ENCODE measurements at places on chromosomes 6 and 20.

DNA sequence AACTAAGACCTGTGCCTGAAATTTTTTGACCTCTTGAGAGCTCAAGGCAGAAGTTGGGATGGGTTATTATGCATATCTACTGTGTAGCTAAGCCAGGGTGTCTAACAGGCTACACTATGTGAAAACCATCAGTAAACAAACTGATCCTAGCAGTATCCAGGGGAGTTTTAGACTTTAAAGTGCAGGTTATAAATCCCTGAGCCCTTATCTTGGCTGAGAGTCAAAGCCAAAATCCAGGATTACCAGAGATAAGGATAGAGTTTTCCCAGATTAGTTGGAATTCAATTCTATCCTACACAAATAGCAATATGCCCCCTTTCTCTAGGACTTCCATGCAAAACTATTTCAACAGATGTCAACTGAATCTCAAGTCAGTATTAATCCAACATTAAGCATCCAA is 1229.7 kb downstream of the GRIK2 start:
- no peak for DNase-seq

DNA sequence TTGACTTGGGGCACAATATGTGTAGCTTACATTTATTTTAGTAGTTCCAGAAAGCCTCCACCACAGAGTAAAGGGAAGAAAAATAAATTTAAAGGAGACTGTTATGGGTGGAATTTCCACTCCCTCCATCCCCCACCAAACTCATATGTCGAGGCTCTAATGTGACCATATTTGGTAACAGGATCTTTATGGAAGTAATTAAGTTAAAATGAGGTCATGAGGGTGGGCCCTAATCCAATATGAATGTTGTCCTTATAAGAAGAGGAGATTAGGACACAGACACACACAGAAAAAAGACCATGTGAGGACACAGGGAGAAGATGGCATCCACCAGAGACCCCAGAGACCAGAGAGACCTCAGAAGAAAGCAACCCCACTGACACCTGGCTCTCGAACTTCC is 189.7 kb downstream of the EDN1 start:
- DNase-seq, result no peak

- DNase-seq, result no peak
Measured at GRCh38 chr20:63037669-63038268, 31.0 kb upstream of the BHLHE23 start.

DNA sequence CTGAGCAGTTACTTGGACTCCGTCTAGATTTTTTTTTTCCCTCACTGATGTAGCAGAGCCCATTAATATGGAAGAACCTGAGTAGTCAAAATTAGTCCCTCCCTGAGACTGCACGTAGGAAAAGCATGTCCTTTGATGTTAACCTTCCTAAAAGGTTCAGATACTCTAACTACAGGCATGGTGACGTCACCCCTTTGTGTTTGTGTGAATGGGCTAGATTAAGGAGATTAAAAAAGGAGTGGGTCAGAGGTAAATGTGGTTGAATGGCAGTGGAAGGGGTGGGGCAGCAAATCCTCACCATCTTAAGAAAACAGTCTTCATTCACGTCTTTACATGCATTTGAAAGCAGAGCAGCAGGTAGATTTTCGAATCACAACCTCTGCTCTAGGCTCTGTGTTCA is 521.1 kb downstream of the TFAP2B start:
- no peak for DNase-seq

GRCh38 chr6:56537223-56537770 is 105.4 kb downstream of the DST start:
- no peak for DNase-seq

GRCh38 chr20:21874921-21875320 is 169.5 kb downstream of the PAX1 start:
- DNase-seq, result no peak

DNA sequence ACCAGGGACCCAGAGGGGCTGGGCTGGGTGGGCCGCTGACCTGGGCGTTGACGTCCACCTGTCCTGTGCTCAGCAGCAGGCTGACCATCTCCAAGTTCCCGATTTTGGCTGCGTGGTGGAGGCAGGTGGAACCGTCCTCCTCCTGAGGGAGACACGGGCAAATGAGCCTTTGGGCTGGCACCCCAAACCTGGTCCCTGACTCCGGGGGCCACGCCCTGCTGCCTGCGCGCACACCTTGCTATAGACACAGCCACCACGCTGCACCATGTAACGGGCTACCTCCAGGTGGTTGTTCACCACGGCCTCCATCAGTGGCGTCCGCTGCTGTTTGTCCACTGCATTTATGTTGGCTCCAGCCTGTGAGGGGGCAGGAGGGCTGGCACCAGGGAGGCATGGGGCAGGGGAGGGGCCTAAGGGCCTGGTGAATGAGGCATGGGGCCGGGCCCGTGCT is 7.8 kb upstream of the SLC44A4 start:
- no peak for DNase-seq

- DNase-seq, result no peak
Measured at GRCh38 chr6:166162599-166163342, 4.9 kb downstream of the TBXT start.

DNA sequence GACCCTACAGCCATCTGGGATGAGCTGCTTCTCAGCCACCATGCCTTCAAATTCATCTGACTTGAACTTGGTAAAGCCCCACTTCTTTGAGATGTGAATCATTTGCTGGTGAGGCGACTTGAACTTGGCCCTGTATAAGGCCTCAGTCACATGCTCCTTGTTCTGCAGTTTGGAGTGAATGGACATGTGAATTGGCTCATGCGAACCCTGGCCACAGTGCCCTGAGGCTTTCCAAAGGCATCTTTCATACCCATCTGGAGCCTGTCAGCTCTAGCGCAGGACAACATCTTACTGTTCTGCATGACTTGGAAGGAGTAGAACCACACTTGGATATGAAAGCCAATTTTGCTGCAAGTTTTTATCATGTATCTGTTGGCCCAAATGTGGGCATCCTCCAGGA is 244.0 kb upstream of the FAM83B start:
- DNase-seq, result no peak

DNA sequence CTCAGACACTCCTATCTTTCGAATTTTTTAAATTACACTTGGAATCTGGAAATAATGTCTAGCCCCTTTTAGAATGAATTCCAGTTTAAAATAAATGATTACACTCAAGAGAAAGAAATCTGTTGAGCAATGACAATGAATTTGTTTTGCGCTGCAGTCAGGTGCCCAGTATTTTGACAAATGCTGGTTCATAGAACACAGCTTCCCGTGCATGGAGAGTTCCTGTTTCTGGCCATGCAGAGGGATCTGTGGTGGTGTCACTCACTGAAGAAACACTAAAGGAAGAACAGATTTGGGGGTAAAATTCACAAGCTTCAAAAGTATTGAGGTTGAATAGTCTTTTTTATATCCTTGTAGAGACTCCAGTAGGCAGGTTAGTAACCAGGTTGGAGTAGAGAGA is 113.4 kb upstream of the CEP85L start:
- no peak for DNase-seq

- no peak for DNase-seq
Measured at GRCh38 chr6:163923658-163924411, 509.3 kb downstream of the QKI start.

- DNase-seq, result no peak
Measured at GRCh38 chr6:24274441-24275083, 83.3 kb downstream of the DCDC2 start.

DNA sequence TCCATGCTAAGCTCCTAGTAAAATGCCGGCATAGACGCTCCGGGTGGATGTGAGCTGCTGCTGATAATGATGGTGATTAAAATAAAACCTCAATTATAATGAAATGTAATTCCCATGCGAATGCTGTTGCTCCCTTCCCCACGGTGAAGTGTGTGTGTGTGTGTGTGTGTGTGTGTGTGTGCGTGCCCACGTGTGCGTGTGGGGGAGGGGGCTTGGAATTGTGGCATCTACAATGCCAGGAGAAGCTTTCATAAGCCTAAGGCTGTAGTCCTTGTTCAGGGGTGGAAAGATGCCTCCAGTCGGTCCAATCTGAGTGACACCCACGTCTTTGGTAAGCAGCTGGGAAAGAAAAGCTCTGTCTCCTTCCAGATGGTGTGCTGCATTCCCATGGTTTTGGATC is 137.9 kb downstream of the CDH26 start:
- no peak for DNase-seq

DNA sequence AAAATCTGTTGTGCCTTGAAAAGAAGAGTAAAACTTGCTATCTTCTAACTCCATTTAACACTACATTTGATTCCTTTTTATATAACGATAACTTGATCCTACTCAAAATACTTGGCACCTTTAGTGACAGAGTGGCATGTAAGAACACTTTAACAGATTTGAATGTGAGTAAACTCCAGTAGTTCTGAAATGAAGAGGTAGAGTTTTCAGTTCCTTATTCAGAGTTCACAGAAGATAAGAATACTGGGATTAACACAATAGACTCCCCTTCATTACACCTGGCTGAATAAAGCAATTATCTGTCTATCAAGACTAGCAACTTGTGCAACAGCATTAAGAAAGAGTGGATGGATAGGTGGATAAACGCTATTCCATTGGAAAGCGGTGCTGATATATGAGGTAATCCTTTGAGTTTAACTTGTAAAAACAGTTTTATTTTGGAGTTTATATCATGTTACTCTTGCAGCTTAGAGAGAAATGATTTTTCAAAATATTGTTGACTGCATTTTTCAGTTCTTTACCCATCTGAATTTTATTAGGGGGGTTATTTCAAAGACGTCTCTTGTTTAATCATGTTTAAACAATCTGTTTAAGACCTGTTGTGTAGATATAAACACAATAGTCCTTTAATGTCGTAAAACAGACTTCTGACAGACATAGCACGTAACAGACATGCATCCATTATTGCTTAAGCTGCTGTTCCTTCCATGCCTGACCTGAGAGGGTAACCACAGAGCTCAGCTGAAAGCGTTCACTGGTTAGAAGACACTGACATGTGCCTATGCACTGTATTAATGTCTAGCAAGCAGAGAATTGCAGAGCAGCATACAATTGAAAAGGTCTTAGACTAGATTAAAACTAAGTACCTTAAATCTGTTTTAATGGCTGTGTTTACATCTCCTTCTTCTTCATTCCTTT is 102.4 kb upstream of the SUPT3H start:
- DNase-seq, result no peak

GRCh38 chr6:47648031-47648430 is 50.3 kb upstream of the ADGRF4 start:
- no peak for DNase-seq

DNA sequence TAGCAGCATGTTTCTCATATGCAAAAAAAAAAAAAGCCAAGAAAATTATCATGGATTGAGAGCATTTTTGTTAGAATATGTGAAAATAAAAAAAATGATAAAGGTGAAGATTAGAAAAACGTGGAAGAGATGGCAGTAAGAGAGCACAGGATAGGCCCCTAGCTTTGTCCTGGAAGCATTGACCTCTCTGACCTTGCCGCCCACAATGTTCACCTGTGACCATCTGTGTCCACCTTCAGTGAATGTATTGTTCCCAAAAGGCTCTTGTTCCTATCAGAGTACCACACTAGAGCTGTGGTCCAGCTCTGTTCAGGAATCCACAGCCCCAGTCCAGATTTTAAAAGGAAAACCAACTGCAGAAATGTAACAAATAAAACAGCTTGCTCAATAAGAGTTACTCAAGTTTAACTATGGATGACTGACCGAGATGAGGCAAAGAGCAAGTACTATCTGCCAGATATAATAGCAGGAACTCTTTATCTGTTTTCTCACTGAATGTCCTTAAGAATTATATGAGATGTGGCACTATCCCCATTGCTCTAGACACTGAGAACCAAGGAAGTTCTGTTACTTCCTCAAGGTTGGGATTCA is 287.7 kb upstream of the STXBP5 start:
- DNase-seq, result no peak

GRCh38 chr6:6512711-6513110 is 75.8 kb upstream of the LY86 start:
- DNase-seq, result no peak

GRCh38 chr6:73062837-73063236 is 162.5 kb downstream of the KHDC1L start:
- DNase-seq, result no peak

- no peak for DNase-seq
Measured at GRCh38 chr20:17956099-17956685, 12.4 kb downstream of the SNX5 start.

DNA sequence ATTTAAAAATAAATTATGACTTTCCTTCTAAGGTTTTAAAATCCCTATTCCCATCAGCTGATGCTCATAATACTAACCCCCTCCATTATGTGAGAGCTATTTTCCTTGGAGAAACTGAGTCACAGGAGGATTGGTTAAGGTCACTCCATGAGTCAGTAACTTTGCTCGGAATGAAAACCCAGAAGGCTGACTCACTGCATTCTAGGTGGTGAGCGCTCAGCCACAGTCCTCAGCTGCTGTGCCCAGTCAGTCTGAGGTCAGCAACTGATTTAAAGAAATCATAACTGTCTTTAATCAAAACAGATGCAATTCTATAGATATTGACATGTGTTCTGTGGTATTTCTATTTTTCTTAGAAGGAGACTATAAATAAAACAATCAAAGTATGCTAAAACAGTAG is 359.2 kb downstream of the GJA1 start:
- DNase-seq, result no peak

- DNase-seq, result no peak
Measured at GRCh38 chr20:4066551-4066950, 51.2 kb upstream of the RNF24 start.

- DNase-seq, result no peak
Measured at GRCh38 chr20:10568032-10568431, 105.8 kb downstream of the JAG1 start.

DNA sequence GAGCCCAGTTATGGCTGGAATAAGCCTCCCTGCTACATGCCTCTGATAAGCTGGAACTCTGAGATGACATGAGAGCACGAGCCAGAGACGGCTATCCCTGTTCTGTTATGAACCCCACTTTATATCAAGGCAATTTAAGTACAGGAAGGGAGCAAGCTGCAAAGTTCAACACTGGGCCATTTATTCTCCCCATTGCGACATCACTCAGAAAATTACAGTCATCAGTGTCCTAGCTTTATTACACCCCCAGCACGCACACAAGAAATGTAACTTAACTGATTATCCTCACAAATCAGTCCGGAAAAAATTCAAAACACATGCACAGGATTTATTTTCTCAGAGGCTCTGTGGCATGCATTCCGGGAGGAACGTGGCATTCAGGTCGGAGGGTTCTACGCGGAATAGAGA is 125.3 kb upstream of the SLC2A12 start:
- DNase-seq, result no peak

GRCh38 chr6:144211160-144211559 is 60.8 kb downstream of the STX11 start:
- DNase-seq, result no peak

- no peak for DNase-seq
Measured at GRCh38 chr6:93391965-93392364, 27.4 kb downstream of the EPHA7 start.

DNA sequence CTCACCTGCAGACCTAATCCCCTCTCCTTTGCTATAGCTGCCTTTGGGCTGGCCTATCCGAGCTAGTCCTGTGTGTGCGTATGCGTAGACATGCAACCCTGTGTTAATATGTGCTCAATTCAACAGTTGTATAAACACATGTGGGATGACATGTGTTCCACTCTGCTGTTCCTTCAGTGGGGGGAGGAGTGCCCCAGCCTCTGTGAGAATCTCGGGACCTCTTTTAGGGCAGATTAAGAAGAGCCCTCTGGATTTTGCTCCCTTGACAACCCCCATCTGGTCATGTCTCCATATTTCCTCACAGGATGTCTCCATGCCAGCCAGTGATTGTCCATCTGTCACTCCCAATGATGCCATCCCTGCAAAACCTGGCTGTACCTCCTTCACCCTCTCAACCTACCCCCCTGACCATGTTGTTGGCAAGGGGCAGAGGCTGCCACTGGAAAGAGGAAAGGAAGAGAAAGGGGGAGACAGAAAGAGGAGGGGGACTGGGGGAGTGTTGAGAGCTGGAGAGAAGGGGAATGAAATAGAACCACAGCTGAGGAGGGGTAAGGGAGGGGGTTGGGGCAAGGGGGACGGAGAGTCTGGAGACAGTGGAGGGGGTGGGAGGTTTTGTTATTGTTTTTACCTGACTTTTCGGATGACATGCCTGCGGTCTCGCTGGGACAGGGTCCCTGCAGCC is 417 bp downstream of the PRRT1 start:
- DNase-seq, result no peak
